Effector memory CD4-positive, alpha-beta T cell (primary cell): ENCODE measurements at places on chromosomes 13 and 19.

GRCh38 chr13:109706015-109706715 is 80.2 kb downstream of the IRS2 start:
- no peak for DNase-seq

DNA sequence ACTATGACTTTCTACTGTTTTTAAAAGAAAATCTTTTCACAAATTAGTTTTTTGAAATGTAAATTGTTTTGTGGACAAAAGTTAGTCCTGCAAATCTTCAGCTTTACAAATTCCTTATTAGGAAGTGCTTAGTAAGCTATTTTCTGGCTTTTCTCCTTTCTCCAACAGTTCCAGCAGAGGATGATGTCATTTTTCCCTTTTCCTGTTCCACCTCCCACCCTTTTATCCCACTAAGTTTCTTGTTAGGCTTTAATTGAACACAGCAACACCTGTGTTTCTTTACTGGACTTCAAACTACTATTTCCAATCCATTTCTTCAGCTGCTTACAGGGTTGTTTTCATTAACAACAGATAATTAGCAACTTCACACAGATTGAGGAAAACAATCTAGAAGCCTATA is 389.2 kb downstream of the NDFIP2 start:
- no peak for DNase-seq

GRCh38 chr13:98626298-98626935 is 49.5 kb upstream of the STK24 start:
- no peak for DNase-seq

- no peak for DNase-seq
Observed at GRCh38 chr13:76620036-76620435, 266.2 kb downstream of the KCTD12 start.

DNA sequence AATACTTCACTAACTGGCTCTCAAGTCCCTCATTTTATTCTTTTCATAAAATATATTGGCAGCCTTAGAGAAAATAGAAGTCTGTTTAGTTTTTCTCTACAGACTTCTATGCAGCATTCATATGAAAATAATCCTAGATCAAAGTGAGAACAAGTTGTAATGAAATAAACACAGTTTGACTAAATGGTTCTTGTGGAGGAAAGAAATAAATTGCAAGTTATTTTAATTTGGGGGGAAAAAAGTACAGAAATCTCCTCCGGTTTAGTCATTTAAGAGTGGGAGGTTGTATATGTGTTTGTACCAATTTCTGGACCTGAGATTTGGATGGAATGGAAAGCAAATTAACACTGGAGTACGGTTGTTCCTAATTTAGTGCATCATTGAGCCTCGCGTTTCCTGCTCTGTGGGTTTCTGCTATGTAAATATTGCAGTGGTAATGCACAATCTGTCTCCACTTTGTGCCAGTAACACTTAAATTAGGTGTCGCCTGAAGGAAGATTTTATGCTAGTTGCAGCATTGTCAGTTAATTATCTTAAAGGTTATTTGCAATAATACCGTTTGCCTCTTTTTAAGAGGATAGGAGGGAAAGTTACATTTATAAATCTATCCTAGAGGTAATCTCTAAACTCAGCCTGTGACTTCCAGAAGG is 100.2 kb downstream of the ZIC5 start:
- no peak for DNase-seq

DNA sequence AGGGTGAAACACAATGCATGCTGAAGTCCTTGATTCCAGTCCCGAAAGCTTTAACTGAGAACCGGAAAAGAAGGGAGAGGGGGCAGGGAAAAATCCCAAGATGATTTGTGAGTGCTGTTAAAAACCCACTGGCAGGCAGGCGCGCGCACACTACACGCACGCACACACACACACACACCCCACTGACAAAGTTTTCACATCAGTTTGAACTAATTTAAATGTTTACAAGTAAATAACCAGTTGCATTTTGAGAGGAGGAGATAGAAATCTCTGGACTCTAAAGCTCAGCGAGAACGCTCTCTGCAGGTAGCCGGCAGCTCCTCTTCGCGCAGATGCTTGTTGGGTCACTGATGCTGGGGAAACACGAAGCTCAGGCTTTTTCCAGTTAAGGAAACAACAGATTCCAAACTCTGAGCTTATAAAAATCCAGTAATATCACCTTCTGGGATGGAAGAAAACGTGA is 818 bp upstream of the SLITRK1 start:
- no peak for DNase-seq

DNA sequence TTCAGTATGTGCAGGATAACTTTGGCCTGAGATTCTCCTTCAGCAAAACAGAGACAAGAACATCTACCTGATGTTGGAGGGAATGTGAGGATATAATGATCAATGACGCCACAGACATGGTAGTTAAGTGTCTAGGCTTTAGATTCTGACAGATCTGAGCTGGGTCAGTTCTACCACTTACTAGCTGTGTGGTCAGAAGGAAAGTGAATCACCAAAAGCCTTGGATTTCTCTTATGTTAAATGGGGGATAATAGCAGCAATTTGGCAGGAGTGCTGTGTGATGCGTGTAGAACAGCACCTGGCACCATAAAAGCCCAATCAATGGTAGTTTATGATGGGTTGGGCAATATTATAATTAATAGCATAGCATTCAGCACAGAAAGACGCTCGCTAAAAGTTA is 41.7 kb downstream of the RXFP2 start:
- DNase-seq = no peak

DNA sequence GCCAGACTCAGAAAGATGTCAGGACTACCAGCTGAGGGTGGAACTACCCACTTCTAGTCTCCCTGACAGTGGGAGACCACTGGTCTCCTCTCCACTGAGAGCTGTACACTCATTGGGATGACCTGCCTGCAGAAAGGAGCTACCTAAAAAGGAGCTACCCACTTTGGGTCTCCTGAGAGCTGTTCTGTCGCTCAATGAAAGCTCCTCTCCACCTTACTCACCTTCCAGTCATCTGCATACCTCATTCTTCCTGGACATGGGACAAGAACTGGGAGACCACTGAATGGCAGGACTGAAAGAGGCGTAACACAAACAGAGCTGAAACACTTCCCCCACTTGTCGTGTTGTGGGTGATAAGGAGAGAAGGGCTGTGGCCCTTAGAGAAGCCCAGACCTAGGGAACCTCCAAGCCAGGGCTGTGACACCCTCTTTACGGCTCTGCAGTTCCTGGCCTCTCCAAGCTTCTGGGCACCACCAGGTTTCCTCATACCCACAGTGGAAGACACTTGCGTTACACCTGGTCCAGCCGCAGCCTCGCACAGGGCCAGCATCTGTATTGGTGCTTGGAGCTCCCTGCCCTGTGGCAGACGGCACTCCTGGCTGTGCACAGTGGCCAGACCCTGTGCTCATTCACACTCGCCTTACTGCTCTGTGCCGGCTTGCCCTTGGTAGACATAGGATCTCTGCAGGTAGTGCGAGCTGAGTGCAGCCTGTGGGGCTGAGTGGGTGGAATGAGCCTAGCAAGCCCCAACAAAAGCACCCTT is 54.9 kb upstream of the SLITRK6 start:
- no peak for DNase-seq

- no peak for DNase-seq
Observed at GRCh38 chr13:48904668-48905290, 70.9 kb upstream of the FNDC3A start.

DNA sequence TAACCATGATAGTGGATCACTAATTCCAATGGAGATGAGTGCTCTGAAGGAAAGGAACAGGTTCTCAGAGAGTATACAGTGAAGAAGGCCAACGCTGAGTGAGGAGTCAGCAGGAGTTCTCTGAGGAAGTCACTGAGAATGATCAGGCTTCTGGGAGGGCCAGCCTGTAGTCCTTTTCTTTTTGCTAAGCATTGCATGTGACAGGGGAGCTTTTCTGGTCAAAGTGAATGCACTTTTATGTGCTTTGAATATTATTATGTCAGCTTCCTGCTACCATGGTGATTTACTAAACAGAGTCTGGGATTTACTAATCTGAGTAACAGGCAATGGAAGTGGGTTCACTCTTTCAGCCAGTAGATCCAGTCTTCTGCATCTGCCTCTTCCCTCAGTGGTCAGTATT is 81.1 kb upstream of the SERP2 start:
- DNase-seq = no peak

- peak; percentile 57 for DNase-seq
Observed at GRCh38 chr19:53254411-53255341, at the start of gene ZNF677. ZNF677 (minus strand) TSS chr19:53254873; CDS start chr19:53251550, 3,323 bp downstream.

DNA sequence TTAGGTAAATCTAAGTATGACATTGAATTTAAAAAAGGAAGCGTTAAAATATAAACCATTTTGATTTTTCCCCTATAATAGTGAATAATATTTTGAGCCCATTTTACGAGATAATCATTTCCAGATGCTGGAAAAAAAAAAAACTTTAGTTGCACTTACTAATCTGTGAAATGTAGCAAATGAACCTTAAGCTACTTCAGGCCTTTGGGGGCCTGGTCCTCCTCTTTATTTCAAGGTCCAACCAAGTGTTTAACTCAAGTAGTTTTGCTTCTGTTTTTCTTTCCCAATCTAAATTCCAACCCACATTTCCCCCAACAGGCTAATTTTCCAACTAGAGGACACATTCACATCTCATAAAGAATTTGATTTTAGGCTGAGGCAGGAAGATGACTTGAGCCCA is 101.2 kb downstream of the TNFRSF19 start:
- no peak for DNase-seq

GRCh38 chr13:34583181-34583580 is 358.9 kb upstream of the NBEA start:
- no peak for DNase-seq

- DNase-seq = no peak
Observed at GRCh38 chr19:43124360-43124759, 41.9 kb upstream of the PSG2 start.

DNA sequence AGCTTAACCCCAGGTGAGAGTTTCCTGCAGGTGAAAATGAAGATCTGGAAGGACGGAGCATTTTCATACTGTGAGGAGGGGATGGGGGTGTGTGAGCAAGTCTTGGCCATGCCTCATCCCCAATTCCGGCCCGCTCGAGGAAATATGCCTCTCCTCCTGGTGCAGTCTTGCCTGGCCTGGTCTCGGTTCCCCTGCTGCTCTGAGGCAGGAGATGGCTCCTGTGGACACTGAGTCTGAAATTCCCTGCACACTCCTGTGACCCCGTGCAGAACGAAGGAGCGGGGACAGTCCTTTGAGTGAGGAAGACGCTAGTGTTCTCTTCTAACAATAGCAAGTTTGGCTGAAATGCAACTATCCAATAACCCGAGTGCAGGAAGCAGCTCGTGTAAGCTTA is 329 bp upstream of the ZNF439 start:
- no peak for DNase-seq

GRCh38 chr19:55269299-55269698 is 10.5 kb upstream of the PPP6R1 start:
- DNase-seq = no peak

DNA sequence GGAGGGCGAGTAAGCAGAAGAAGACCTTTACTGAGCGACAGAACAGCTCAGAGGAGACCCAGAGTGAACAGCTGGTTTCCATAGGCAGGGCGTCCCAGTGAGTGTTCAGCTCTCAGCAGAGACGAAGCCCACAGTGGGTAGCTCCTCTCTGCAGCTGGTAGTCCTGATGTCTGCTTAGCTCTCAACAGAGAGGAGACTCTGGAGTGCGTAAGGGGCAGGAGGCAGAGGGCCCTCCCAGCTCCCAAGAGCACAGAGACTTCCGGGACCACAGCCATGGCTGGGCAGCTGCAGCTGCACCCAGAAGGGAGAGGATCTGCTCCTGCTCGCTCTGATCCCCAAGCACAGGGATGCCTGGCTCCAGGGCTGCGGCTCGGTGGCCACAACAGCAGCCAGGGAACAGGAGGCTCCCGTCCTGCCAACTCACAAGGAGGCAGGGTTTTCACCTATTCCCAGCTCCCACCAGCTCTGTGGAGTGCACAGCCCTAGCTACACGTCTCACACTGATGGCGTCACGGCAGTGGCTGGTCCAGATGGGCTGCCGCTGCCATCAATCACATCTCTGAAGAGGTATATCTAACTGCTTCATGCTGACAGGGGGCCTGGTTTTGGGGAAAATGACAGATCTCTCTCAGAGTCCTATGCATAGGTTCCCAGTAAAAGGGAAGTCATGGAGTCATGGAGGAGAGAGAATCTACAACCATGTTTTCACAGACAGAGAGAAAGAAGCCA is 2660.1 kb upstream of the PCDH20 start:
- DNase-seq = no peak

GRCh38 chr13:77377016-77377415 is 50.1 kb upstream of the MYCBP2 start:
- DNase-seq = no peak

DNA sequence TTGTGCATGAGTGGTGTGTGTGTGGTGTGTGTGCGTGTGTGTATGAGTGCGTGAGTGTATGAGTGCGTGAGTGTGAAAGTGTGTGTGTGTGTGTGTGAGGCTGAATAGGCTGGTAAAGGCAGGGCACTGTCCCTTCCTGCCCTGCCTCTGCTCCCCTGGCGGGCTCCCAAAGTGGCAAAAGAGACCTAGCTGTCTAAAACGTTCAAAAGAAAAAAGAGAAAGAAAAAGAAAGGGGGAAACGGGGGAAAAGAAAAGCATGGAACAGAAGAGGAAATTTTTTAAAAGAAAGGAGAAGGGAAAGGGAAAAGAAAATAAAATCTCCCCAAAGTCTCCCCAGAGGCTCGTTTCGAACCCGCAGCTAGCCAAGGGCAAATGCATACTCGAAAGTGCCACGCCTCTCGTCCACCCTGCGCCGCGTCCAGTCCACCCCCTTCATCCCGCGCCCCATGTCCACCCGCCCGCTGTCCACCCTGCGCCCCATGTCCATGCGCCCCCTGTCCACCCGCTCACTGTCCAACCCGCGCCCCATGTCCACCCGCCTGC is 37.0 kb upstream of the FLT1 start:
- no peak for DNase-seq

- no peak for DNase-seq
Observed at GRCh38 chr13:80921541-80921940, 580.6 kb upstream of the SPRY2 start.

DNA sequence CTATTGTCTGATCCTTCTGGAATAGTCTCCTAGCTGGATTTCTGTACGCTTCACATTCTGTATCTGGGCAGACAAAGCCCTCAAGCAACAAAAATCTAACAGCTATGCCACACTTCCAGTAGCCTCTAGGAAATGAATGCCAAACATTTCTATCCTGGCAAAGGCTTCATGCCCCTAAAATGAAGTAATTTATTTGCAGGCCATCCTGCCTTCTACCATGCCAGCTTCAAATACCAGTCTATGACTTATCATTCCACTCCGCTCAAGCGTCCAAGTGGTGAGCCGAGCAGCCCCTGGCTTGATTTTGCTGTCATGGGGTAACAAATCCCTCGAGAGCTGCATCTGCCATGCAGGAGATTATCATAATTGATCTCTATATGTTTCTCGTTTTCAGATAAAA is 86.9 kb downstream of the LHFPL6 start:
- DNase-seq = no peak

DNA sequence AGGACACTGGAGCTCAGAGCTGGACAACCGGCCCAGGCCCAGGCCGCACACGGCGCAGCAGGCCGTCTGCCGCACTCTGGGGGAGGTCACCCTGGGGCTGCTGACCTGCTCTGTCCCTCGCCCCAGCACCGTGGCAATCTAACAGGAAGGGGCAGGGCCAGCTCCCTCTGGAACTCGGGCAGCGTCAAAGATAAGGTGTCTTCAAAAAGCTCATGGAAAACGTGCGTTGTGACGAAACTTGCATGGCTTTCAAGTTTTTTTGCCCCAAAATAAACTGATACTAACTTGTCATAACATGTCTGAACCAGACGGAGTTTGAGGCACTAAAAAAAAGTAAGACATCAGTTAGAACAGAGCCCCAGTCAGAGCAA is 12.2 kb upstream of the ATP8B3 start:
- no peak for DNase-seq
